HAP-1 (cell line): ENCODE measurements at places on chromosomes 12 and 14.

DNA sequence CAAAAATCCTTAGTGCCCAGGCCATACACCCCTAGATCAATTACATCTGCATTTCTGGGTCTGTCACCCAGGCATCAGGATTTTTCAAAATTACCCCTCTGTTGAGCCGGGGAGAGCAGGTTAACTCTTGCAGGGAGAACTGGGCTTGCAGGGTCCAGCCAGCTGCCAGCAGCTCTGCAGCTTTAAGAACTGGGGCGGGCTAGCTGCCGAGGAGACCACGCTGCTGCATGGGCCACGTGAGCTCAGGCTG is at the start of gene DGLUCY:
Gene DGLUCY, plus strand, starts transcription at position 245 of the 250 bp plus-strand sequence. CDS start 46,222 bp downstream, outside the sequence.
- no peak for DNase-seq

DNA sequence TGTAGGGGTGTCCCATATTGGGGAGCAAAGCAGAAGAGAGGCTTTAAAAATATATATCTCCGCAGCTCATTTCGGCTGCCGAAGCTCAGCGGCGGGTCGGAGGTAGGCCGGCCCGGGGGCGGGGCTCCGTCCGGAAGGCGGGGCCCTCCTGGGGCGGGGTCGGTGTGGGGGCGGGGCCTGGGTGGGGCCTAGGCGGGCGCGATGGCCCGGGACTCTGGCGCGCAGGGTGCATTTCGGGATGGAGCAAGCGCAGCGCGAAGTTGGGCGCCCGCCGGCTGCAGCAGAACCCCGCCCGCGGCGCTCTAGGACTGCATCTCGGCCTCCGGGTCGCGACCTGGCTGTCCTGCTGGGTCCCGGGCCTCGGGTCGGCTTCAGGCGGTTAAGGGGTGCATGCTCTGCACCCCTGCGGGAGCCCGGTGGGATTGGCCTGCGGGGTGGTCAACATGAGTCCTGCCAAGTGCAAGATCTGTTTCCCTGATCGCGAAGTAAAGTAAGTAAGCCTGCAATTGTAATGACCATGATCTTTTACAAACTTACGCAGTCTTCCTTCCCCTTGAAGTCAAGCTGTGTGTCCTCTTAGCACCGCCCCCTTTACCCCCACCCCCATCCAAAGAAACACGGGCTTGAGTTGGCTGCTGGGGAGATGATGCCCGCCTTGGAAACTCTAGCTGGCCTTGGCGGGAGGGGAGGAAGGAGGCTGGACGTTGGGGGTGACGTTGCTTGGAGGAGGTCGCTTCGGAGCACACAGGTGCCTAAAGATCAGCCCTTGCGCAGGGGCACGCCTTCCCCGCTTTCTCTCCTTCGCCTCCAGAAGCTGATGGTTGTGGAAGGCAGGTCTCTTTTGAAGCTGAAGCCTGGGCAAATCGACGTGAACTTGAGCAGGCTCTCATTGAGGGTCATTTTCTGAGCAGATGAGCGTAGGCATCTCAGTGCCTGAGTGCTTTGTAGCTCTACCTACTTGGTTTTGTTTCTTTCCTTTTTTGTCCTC is 38.4 kb downstream of the ACACB start:
- DNase-seq, result peak; percentile 93

- DNase-seq, result no peak
These were observed 70.7 kb upstream of the LMNTD1 start for GRCh38 chr12:25623816-25624215.

DNA sequence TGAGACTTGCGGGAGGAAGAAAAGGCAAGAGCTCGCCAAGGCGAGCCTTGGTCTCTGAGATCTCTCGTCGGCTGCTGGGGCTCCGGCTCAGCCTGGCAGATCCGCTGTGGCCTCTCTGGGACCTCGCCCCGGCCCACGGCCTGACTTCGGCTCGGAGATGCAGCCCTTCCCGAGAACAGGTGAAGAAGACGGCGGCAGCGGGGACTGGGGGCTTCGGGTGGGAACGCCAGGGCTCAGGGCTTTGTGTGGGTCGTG is 6.0 kb upstream of the HOXC9 start:
- DNase-seq, result no peak

DNA sequence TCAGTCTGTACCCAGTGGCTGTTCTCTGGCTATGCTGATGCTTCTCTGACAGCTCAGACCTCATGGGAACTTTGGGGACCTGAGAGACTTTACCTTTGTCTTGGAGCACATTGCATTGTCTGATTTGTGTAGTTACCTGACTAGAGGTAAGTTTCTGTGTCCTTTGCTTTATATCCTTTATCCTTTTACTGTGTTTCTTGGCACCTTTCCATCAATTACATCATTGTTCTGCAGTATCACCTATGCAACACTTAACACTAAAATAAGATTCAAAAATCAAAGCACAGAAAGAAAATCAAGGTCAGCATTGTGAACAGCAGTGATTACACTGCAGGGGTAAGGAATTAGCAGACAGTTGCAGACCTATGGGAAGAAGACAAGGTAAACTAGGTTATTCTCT is 43.8 kb downstream of the SLC35F4 start:
- DNase-seq, result no peak

DNA sequence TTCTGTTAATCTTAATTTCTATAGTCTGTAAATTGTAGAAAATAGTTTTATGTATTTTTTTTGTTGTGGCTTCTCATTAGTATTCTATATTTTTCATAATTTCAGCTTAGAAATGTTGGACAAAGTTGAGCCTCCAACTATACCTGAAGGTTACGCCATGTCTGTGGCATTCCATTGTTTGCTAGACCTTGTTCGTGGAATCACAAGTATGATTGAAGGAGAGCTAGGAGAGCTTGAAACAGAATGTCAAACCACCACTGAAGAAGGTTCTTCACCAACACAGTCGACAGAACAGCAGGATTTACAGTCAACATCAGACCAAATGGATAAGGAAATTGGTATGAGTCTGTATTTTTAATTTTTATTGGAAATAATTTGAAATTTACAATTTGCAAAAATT is 65.7 kb downstream of the MON2 start:
- DNase-seq, result no peak

GRCh38 chr12:103705927-103706326 is 118.9 kb downstream of the STAB2 start:
- no peak for DNase-seq

DNA sequence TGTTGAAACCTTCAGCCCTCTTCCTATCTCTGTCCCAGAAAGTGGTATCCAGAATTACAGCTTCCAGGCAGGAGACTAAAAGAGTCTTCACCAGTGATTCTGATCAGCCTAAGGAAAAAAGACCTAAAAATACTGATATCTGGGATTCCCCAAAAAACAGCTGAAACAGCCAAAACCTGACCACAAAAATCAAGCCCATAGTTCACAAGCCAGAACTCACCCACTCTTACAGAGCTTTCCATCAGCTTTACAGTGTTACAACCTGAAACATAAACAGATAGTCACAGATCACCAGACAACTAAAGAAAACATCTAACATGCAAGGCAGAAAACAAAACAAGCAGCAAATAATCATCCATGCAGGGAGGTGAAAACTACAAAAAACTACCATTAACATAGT is 26.0 kb upstream of the TSPAN8 start:
- no peak for DNase-seq

- peak; percentile 32 for DNase-seq
These were observed 28.1 kb downstream of the MSRB3 start for GRCh38 chr12:65306366-65307168.

- no peak for DNase-seq
These were observed 1221.5 kb downstream of the FSCB start for GRCh38 chr14:43285575-43285974.

DNA sequence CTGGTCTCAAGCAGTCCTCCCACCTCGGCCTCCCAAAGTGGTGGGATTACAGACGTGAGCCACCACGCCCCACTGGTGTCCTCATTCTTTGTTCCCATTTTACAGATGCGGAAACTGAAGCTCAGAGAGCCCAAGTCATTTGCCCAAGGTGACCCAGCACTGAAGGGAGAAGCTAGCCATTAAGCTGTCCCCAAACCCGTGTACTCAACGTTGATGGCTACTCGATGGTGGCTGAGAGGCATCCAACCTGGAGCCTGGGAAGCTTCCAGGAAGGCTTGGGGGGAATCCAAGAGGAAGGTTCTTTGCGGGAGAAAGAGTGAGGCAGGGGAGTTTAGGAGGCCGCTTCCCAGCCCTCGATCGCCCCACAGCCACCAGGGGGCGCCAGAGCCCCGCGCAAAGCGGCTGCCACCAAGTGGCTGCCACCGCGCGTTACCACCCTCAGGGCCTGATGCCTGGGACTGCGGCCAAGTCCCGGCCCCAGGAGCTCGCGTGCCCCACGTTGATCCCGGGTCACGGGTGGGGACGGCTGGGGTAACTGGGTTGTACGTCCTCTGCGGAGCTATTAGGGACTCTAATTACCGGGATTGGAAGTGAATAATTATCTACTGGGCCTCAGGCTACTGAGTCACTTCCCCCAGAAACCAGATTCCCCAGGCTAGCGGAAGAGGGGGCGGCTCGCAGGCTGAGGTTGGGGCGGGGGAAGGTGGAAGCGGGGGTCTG is 8.8 kb upstream of the SH2B3 start:
- DNase-seq, result peak; percentile 70

DNA sequence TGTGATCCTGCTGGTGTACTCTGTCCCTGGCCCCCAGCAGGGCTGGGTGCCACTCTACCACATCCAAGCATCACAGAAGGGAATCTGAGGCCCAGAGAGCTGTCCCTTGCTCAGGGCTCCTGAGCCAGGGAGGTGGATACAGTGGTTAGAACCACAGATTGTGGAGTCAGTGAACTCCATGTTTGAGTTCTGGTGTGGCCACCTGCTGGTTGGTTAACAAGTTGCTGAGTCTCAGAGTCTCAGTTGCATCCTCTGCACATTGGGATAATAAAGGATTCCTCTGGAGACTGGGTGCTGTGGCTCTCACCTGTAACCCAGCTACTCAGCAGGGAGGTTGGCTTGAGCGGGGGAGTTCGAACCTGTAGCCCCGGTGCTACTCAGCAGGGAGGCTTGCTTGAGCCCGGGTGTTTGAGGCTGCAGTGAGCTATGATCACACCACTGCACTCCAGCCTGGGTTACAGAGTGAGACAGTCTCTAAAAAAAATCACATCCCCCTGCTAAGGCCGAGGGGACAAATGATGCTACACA is 39.4 kb downstream of the MVK start:
- no peak for DNase-seq

- no peak for DNase-seq
These were observed 13.0 kb downstream of the KCNK10 start for GRCh38 chr14:88310021-88310420.

- no peak for DNase-seq
These were observed 5.8 kb downstream of the TRIP11 start for GRCh38 chr14:92033906-92034687.

DNA sequence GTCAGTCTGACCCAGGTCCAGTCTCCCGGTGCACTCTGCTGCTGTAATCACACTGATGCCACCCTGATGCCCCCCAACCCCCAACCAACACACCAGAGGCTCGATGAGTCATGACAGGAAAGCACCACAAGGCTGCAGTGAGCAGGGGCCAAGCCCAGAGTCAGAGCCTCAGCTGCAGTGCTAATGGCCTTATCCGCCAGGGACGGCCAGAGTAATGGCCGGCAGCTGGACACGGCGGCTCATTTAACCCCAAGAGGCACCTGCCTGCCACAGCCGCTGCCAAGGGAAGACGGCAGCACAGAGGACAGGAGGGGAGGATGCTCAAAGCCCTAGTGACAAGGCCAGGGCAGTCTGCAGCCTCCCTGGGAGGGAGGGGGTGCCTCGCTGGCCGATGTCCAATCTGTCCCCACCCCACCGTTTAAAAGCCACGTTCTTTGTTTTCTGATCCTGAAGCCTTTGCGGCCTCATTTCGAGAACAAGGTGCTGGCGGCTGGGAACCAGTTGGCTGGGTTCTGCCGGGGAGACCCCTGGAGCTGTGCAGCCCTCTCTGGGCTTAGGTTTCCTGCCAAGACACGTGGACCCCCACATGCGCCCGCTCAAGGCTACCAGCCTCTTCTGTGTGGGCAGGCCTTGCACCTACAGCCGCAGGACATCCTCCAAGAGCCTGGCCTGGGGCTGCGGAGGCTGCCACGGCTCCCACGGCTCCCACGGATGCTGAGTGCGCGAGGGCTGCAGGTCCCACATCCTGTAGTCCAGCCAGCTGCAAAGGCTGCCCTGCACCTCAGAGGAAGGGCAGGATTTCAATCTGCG is 13.1 kb downstream of the CCDC85C start:
- no peak for DNase-seq

GRCh38 chr12:131537267-131537958 is 173.5 kb upstream of the SFSWAP start:
- DNase-seq, result no peak

GRCh38 chr12:30269496-30269895 is 426.2 kb downstream of the IPO8 start:
- DNase-seq, result no peak

DNA sequence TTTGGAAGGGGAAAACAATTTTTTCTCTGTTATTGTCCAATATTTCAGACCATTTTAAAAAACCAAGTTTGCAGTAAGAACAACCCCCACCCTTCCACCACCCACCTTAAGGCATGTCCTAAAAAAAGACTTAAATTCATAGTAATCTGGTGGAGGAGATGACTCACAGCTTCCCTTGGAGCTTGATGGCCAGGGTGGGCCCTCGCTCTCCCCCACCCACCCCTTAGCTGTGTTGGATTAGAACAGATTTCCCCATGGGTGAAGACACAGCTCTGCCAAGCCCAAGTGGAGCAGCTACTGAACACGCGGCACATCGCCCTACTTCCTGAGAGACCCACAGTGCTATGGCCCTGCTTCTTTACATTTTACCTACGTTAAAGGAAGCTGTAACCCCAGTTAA is 140.3 kb downstream of the GCH1 start:
- no peak for DNase-seq

- no peak for DNase-seq
These were observed 1542.6 kb downstream of the AACS start for GRCh38 chr12:126607867-126608266.

DNA sequence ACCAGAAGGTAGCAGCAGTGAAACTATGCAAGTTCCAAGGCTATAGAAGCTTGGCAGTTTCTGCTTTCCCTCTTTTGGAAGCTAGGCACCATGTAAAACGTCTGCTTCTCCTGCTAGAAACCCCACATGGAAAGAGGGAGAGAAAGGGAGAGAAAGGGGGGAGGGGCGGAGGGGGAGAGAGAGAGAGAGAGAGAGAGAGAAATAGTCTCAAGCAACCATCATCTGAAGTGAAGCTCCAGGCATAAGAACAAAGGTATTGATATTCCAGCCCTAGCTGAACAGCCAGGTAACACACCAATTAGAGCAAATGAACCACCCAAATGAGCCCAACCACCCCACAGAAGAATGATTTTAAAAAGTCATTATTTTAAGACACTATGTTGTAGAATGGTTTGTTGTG is 8.5 kb downstream of the SLC6A15 start:
- DNase-seq, result no peak

DNA sequence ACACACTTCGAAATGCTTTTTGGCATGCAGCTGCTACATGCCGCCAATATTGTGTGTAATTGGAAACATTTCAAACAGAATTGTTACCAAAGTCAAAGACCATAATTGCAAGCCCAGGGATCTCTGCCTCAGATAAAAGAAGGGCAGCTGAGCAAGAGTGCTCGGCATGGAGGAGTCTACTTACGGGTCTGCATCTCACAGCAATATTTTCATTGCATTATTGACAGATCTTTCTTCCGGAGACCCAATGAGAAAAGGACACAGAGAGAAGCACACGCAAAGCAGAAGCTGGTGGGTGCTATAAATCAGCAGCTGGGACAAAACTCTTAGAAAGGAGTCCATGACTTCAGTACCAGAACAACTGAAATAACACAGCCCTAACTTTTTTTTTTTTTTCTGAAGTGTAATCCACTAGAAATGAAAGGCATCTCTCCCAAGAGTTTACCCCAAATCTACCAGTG is 4.9 kb downstream of the PRICKLE1 start:
- no peak for DNase-seq

- DNase-seq, result no peak
These were observed 676 bp downstream of the SERPINA3 start for GRCh38 chr14:94612580-94613554.

GRCh38 chr12:38409511-38409910 is 92.9 kb downstream of the ALG10B start:
- no peak for DNase-seq
